Astrocyte of the hippocampus (primary cell): ENCODE measurements at places on chromosomes 7 and 10.
A peak's percentile ranks its signal among the peaks of the same experiment; 100 is the strongest.

DNA sequence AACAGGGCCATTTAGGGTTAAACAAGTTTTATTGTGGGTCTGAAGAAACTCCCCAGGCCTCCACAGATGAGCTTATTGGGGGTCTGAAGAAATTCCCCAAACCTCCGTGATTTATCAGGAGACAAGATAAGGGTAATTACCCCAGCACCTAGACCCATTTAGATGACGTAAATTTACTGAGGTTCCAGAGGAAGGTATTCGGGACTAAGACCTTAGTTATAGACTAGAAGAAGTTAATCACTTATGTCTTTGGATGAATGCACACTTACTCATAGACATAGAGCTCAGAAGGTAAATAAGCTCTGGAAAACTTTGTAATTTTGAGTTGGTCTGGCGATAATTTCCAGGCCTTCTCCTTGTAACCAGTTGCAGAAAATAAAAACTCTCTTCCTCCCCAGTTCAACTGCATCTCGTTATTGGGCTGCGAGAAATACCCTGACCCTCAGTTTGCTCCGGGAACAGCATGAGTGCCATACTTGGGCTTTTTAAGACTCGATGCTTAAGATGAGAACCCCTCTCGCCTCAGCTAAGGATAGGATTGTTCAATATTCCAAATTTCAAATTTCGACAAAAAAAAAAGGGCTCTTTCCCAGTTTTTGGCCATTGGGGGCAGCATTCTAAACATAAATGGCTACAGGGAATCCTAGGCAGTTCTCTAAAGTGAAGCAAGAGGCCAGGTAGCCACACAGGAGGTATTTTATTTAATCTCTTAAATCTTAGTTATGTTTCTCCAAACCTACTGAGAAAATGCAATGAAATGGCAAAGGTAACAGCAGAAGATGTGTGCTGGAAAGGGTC, 74.7 kb upstream of the PFKP start:
- DNase-seq, result peak; percentile 31

DNA sequence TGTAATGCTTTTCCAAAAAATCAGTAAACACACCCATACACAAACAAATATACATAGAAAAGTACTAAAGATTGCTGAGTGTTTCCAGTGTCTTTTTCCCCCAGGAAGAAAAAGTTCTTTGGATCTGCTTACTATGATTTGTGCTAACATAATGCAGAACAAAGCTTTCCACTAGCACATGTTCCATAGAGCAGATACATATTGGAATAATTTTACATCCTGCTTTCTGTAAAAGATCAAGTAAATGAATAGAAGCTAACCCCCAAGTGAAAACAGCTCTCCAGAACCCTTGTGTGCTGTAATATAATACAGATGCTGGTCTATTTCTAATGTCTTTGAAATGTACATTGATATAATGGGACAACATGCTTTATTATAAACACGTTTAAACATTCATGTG, 125.5 kb downstream of the PON1 start:
- DNase-seq, result no peak

- DNase-seq, result no peak
Measured at GRCh38 chr7:1020849-1021251, 23.5 kb upstream of the GPR146 start.

DNA sequence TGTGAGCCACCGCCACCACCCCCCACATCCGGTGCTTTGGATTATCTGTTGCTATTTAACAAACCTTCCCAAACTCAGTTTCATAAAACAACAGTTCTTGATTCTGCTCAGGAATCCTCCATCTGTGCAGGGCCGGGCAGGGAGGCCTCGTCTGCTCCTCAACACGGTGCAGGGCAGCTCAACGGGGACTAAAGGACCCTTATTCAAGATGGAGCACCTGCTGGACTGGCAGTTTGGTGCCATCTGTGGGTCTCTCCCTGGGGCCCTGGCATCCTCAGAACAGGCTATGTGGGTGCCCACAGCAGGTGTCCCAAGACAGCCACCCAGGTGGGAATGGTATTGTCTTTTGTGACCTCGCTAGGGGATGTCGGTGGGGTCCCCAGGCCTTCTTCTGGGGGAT, 31.0 kb upstream of the ELFN1 start:
- no peak for DNase-seq

- DNase-seq, result no peak
Measured at GRCh38 chr7:102966465-102966864, 53.7 kb downstream of the LRRC17 start.

- no peak for DNase-seq
Measured at GRCh38 chr7:29116361-29117200, 29.8 kb downstream of the CPVL start.

DNA sequence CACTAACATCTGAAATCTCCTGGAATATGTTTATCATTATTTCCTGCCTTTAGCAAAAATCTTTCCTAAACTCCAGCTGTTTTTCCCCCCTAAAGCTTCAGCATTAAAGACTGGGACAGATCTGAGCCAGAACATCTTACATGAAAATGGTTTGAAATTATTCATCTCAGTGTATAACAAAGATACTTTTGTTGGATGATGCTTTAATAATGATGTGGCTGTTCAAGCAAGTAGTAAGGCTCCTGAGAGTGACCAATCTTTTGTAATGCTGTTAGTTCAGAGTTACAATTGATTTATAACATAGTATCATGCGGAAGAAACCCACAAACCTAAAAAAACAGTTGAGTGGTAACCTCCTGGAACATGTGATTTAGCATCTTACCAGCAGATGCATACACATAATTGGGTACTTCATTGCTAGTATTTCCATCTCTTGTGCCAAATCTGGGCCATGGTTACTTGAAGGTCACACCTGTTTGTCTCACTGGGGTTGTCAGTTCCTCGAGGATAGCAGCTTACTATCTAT, 1.5 kb downstream of the BZW2 start:
- DNase-seq, result peak; percentile 14

DNA sequence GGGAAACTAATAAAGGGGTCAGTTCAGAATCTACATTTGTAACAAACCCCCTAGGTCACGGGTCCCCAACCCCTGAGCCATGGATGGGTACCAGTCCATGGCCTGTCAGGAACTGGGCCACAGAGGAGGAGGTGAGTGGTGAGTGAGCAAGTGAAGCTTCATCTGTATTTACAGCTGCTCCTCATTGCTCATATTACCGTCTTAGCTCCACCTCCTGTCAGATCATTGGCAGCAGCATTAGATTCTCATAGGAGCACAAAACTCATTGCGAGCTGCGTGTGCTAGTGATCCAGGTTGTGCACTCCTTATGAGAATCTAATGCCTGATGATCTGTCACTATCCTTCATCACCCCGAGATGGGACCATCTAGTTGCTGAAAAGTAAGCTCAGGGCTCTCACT, 88.4 kb upstream of the MPP7 start:
- no peak for DNase-seq

DNA sequence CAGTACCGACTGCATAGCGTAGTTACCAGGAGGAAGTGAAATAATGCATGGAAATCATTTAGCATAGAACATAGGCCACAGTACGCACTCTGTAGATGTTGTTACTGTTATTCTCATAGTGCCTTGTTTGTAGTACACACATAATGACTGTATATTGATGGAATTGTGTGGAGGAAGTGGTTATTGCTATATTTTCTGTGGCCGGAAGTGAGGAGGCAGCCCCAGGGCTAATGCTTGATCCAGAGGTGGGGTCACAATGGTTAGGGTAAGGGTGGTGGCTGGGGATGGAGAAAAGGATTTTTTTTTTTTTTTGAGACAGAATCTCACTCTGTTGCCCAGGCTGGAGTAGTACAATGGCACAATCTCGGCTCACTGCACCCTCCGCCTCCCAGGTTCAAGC, 4.5 kb upstream of the MGAM start:
- DNase-seq, result no peak

DNA sequence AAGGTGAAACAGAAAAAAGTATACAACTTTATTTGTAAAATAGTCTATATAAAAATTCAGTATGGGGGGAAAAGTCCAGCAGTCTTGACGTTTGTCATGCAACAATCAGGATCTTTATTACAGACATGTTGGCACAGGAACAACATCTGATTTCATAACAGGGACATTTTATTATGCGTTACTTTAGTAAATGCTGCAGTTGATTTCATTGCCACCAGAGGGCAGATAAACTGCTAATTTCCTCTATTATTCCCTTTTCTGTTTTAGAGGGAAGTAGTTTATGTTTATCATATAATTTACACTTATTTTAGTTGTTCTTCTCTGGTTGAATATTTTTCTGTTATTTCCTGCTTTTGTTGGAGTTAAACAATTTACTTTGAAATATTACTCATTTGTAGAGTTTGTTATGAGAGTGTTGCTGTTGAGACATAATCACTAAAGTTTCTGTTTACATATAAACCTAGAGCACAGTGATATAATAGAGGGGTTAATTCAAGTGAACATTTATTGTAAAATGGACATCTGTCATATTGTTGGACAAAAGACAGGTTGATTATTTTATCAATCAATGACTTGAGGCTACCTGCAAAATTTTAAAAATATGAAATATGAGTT, 3.3 kb downstream of the PLXDC2 start:
- peak; percentile 66 for DNase-seq

- peak; percentile 48 for DNase-seq
Measured at GRCh38 chr7:2299131-2299829, 15.0 kb downstream of the SNX8 start.

- DNase-seq, result no peak
Measured at GRCh38 chr7:149715476-149715875, 57.9 kb downstream of the ZNF467 start.

- DNase-seq, result no peak
Measured at GRCh38 chr10:62456611-62457101, 82.5 kb downstream of the ZNF365 start.

DNA sequence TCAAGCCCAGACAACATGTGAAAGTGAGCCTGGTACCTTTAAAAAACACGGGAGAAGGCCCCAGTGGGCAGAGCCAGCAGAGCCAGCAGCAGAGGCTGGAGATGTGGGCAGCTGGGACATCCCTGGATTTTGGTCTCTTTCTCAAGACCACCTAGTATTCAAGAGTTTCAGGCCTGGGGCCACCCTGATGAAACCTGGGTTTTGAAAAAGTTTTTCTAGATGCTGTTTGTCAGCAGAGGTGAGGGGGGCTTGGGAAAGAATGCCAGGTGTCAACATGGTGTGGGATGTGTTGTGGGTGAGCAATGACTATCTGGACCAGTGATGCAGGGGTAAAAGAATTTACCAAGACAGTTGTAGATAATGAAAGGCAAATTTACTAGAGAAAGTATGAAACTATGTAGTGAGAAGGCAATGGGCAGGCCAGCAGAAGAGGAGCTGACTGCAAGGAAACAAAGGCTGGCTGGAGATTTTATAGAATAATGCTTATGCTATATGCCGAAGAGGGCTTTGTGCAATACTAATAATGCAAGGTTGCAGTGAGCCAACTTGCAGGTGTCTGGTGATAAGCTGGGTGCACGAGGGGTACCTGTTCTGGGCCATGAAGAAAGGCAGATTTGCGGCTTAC, 28.1 kb upstream of the PLEKHA1 start:
- DNase-seq, result no peak

GRCh38 chr10:97550336-97551149, 22.0 kb upstream of the ANKRD2 start:
- DNase-seq, result no peak

DNA sequence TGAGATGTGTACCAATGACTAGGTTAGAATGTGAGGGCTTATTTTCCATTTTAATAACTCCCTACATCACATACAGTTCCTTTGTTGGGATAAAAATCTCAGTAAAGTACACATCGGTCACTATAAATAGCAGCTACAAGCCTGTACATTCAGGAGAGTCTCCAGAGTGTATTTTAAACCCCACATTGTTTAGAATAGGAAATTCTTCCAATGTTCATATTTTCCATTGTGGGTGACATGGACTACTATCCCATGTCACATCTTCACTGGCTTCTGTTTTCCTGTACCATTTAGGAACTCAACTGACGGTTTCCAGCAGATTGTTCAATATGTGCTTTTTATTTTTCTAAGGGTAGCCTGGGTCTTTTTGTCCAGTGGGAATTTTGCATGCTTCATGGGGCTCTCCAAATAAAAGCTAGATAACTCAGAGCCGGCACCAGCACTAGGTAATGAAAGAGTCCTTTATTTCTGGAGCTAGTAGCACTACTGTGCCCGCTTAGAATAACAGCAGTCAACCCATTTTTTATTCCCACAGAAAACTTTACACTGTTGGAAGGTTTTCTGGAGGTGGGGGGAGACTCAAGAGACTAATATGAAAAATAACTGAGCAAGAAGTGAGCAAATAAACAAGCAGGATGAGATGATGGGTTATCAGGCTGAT, 100.5 kb downstream of the CALD1 start:
- no peak for DNase-seq

DNA sequence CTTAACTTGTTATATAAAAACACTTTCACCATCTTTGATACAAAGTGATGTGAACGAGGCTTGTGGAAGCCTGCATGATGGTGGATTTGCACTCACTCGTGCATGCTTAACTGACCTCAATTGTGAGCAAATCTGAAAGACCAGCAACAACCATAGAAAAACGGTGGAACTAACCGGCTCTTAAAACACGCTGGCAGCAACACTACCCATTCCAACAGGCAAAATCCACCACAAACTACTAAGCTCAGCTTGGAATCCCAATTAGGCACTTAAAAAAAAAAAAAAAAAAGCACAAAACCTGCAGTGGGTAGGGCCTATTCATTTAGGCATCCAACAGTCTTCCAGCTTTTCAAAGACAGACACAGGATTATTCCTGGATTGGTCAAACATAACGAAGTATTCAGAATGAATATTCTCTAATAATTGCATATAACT, 1.8 kb downstream of the GDI2 start:
- peak; percentile 81 for DNase-seq

GRCh38 chr7:129952086-129952652, 591 bp downstream of the UBE2H start:
- peak; percentile 58 for DNase-seq

DNA sequence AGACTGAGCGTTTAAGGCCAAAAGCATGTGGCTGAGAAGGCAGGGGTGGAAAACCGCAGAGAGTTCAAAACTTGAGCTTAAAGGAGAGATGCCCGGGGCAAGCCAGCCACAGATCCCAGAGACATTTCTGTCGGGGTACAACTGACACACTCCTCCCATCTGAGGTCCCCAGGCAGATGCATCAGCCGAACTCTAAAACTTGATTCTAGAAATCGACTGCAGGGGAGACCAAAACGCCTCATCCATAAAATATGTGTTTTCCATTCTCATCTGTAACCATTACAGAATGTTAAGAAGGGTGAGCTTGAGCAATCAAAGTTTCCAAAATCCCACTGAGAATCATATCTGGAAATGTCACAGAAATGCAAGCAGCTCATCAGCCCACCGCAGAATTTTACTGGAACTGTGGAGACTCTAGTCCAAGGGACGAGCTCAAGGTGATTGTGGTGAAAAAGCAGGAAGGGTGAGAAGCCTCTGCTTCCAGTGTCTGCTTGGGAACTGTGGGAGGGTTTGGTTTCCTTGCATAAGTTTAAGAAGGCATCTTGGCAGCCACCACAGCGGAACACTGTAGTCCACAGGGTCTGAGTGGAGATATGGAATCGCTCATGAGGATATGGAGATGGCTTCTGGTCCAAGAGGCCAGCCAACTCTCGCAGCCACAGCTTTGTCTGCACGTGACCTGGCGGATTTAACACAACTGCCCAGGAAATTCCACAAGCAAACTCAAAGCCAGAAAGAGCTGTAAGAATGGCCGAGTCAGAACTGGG, 249.2 kb downstream of the SFMBT2 start:
- peak; percentile 8 for DNase-seq

GRCh38 chr10:75191821-75192568, 18.6 kb upstream of the VDAC2 start:
- DNase-seq, result peak; percentile 80

- DNase-seq, result no peak
Measured at GRCh38 chr7:106561666-106562411, 99.1 kb downstream of the CCDC71L start.
